RWPE2 (cell line): ENCODE measurements at places on chromosomes 7 and 10.

DNA sequence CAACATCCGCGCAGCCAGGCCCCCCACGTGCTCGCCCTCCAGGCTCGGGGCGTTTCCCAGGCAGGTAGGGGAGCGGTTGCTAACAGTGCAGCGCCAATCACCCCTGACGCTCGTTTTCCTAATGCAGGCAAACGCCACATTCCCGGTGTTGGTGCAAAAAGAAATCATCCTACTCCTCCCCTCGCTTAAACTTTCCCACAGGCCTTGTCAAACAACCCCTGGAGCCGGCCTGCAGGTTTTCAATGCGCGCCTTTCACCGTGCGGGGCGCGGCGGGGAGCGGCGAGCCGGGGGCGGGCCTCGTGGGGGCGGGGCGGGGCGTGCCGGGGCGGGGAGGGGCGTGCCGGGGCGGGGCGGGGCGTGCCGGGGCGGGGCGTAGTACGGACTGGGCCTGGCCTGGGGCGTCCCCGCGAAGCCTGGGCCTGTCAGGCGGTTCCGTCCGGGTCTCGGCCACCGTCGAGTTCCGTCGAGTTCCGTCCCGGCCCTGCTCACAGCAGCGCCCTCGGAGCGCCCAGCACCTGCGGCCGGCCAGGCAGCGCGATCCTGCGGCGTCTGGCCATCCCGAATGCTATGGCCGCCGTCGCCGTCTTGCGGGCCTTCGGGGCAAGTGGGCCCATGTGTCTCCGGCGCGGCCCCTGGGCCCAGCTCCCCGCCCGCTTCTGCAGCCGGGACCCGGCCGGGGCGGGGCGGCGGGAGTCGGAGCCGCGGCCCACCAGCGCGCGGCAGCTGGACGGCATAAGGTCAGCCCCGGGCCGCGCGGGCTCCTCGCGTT is at the start of gene ECHDC3:
Gene ECHDC3 (plus strand): TSS at position 374 of the 770 bp plus-strand sequence. CDS start 195 bp downstream, at position 569.
- DNase-seq: no peak
- H3K27ac ChIP-seq: no peak within 1 kb of the TSS
- H3K27me3 ChIP-seq: no peaks in the 10 kb centered on the region
- H3K36me3 ChIP-seq: no peaks in the 10 kb centered on the region
- H3K4me3 ChIP-seq: peak within 1 kb of the TSS; percentile 40

- no peak overlapping the region for H3K4me3 ChIP-seq
- no peaks in the 10 kb centered on the region for H3K4me1 ChIP-seq
- no peaks in the 10 kb centered on the region for H3K27me3 ChIP-seq
- no peaks in the 10 kb centered on the region for H3K36me3 ChIP-seq
- no peak overlapping the region for H3K27ac ChIP-seq
- DNase-seq: peak; percentile 39
These were observed 32.8 kb upstream of the FAM20C start for GRCh38 chr7:159370-160270.

DNA sequence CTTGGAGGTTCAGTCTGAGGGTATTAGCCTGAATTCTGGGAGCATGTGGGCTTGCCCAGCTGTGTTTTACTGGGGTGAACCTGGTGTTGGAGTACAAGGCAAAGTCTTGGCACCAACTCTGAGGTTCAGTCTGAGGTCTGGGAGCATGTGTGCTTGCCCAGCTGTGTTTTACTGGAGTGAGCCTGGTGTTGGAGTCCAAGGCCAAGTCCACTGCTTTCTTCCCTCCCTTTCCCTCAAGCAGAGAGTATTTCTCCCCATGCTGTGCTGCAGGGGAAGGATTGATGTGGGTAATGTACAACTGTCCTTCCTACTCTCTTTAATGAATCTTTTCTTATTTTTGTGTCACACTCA is 236.1 kb downstream of the NXPH1 start:
- no peaks in the 10 kb centered on the region for H3K4me1 ChIP-seq
- H3K27me3 ChIP-seq: no peaks in the 10 kb centered on the region
- H3K27ac ChIP-seq: no peak overlapping the region
- H3K4me3 ChIP-seq: no peak overlapping the region
- H3K36me3 ChIP-seq: no peaks in the 10 kb centered on the region

DNA sequence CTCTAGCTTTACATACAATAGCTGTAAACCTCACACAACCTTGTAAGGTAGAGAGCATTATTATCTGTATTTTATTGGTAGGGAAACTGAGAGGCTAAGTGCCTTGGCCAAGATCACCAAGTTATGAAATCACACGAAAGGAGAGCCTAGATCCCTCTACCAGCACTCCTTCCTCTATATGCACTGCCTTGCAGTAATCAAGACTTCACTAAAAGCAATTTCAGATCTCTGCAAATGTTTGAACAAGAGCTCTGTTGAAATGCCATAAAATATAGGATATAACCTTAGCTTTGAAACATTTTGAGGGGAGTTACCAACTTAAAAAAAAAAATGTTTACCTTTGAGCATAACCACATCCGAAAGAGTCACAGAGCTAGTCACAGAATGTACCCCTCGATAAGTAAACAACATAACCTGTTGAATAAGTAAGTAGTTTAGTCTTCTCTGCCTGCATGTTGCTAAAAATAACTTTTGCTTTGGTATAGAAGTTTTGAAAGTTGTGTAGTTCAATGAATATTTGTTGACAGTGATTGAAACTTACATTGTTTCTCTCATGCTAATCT is 709.4 kb downstream of the AUTS2 start:
- H3K36me3 ChIP-seq: no peaks in the 10 kb centered on the region
- no peak overlapping the region for H3K4me3 ChIP-seq
- H3K27me3 ChIP-seq: no peaks in the 10 kb centered on the region
- H3K4me1 ChIP-seq: no peaks in the 10 kb centered on the region

GRCh38 chr10:4656576-4657194 is 169.3 kb upstream of the AKR1E2 start:
- H3K4me1 ChIP-seq: peaks cover 13% of the 10 kb centered on the region
- no peaks in the 10 kb centered on the region for H3K36me3 ChIP-seq
- H3K27ac ChIP-seq: peak overlapping the region; percentile 11

DNA sequence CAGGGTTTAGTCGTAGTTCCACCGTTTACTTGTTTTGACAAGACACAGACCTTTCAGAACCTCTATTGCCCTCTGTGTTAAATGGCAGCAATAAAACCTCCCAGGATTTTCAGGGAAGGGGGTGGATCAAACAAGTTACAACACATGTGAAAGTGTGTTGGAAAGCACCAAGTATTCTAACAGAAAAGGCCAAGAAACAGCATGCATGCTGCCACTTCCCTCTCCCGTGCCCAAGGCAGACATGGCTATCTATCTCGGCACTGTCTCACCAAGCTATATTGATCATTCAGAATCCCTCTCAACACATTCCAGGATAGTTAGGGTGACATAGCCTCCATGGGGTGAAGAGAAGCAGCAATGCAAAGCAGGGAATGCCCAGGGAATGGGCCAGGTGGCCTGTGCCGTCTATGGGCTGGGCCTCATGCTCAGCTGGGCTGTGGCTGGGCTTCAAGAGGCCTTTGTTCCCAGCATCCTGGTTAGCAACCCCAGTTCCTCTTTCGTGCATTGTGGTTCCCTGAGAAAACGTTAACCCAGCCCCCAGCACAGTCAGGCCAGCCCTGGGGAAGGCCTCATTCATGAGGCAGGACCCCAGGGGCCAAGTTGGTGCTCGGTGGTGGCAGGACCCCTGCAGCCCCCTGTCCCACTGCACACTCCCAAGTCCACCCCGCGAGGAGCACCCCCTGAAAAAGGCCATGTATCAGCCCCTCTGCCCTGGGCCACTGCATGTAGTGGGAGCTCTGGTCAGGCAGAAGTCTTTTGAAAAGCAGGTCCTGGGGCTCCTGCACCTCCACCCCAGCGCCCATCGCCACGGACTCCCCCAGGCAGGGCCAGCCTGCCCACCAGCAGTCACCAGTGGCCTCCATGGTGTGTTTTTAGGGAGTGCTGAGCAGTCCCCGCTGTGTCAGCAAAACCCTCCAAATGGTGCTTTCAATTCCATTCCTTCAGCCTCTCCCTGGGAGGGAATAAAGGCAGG is 25.5 kb downstream of the VSIR start:
- no peaks in the 10 kb centered on the region for H3K27me3 ChIP-seq
- H3K4me1 ChIP-seq: peaks cover 7% of the 10 kb centered on the region
- no peak overlapping the region for H3K4me3 ChIP-seq
- no peak overlapping the region for H3K27ac ChIP-seq
- DNase-seq: no peak

GRCh38 chr7:135898226-135898625 is 78.9 kb downstream of the MTPN start:
- DNase-seq: no peak
- no peaks in the 10 kb centered on the region for H3K36me3 ChIP-seq
- no peak overlapping the region for H3K27ac ChIP-seq
- no peaks in the 10 kb centered on the region for H3K4me1 ChIP-seq
- no peak overlapping the region for H3K4me3 ChIP-seq

GRCh38 chr7:7693881-7694280 is 24.5 kb downstream of the RPA3 start:
- H3K4me3 ChIP-seq: no peak overlapping the region
- DNase-seq: no peak
- peaks cover 26% of the 10 kb centered on the region for H3K4me1 ChIP-seq

- no peak overlapping the region for H3K4me3 ChIP-seq
- no peaks in the 10 kb centered on the region for H3K4me1 ChIP-seq
- no peaks in the 10 kb centered on the region for H3K27me3 ChIP-seq
- no peaks in the 10 kb centered on the region for H3K36me3 ChIP-seq
These were observed 35.4 kb upstream of the TAX1BP1 start for GRCh38 chr7:27704422-27705199.

DNA sequence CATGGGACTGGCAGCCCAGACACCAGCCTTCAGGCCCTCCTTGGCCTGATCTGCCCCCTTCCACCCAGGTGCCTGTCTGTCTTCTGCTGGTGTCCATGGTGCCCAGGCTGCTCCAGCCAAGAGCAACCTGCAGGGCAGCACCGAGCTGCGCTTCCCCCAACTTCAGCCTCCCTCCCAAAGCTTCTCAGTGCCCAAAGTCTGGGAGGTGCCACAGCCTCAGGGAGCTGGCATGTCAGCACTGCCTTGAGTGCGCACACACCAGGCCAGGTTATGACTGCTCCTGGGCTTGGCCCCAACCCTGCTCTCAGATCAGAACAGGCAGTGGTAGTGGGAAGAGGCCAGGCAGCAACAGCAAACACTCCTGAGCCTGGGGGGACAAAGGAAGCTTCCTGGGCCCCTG is 304.6 kb upstream of the NRG3 start:
- no peaks in the 10 kb centered on the region for H3K4me1 ChIP-seq
- no peaks in the 10 kb centered on the region for H3K36me3 ChIP-seq
- H3K4me3 ChIP-seq: no peak overlapping the region
- H3K27ac ChIP-seq: no peak overlapping the region
- no peak for DNase-seq
- H3K27me3 ChIP-seq: no peaks in the 10 kb centered on the region

DNA sequence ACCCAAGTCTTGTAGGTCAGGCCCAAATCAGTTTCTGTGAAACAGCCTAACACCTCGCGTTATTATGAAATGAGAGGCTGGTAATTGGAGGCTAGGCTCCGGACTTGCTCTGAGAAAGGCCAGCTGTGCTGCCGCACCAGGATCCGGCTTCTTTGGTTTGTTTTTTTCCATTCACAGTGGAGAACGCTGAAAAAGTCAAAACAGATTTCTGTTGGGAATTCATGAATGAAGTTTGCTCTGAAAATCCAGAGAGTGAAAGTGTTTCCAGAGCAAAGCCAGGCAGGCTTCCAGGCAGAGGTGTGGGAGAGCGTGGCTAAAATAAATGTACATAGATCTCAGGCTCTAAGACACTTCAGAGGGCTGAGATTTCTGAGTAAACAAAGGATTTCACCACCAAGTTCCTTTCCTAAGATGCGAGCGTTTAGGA is 240.1 kb downstream of the TRIL start:
- H3K4me1 ChIP-seq: no peaks in the 10 kb centered on the region
- no peak overlapping the region for H3K27ac ChIP-seq
- no peaks in the 10 kb centered on the region for H3K27me3 ChIP-seq
- peaks cover 13% of the 10 kb centered on the region for H3K36me3 ChIP-seq

GRCh38 chr7:151225948-151226510 is 976 bp downstream of the ABCF2 start:
- peak overlapping the region; percentile 62 for H3K4me3 ChIP-seq
- peaks cover 7% of the 10 kb centered on the region for H3K4me1 ChIP-seq
- DNase-seq: no peak
- no peaks in the 10 kb centered on the region for H3K27me3 ChIP-seq

- no peak overlapping the region for H3K27ac ChIP-seq
- DNase-seq: no peak
- no peaks in the 10 kb centered on the region for H3K27me3 ChIP-seq
- H3K36me3 ChIP-seq: peaks cover 10% of the 10 kb centered on the region
These were observed 147.8 kb upstream of the GPR22 start for GRCh38 chr7:107322015-107322414.

DNA sequence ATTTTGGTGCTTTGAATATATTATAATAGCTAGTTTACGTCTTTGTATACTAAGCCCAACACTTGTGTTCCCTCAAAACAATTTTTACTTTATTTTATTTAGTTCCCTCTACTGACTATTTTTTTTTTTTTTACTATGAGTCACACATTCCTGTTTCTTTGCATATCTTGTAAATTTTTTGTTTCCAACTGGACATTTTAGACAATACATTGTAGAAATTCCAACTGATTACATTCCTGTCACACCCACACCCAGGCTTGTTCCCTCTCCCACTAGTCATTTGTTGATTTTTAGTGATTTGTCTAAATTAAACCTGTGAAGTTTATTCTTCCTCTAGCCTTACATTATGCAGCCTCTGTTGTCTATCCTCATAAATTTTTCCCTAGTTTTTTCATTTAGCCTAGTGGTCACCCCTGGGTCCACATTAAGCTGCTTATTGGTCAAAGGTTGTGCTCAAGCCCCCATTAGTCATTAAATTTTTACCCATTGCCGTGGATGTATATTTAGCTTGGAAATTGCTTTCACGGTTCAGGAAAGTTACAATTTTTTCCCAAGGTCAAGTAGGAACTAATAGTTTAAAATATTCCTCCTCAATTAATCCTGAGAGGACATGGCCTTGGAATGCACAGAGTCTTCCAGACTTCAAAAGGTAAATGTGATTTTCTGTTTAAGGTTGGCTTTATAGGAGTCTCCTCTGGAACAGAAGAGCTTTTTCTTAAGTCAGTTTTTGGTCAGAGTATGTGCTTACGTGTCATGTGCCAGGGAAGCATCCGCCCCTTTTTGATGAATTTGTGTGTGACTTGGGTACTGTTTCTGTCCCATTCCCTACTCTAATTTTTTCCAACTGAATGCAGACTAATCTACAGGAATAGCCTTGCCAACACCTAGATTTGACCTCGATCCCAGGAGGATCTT is 207.6 kb upstream of the TMEM72 start:
- H3K36me3 ChIP-seq: no peaks in the 10 kb centered on the region
- H3K4me3 ChIP-seq: no peak overlapping the region
- no peaks in the 10 kb centered on the region for H3K27me3 ChIP-seq
- DNase-seq: no peak
- H3K4me1 ChIP-seq: peaks cover 27% of the 10 kb centered on the region
- H3K27ac ChIP-seq: peak overlapping the region; percentile 87

DNA sequence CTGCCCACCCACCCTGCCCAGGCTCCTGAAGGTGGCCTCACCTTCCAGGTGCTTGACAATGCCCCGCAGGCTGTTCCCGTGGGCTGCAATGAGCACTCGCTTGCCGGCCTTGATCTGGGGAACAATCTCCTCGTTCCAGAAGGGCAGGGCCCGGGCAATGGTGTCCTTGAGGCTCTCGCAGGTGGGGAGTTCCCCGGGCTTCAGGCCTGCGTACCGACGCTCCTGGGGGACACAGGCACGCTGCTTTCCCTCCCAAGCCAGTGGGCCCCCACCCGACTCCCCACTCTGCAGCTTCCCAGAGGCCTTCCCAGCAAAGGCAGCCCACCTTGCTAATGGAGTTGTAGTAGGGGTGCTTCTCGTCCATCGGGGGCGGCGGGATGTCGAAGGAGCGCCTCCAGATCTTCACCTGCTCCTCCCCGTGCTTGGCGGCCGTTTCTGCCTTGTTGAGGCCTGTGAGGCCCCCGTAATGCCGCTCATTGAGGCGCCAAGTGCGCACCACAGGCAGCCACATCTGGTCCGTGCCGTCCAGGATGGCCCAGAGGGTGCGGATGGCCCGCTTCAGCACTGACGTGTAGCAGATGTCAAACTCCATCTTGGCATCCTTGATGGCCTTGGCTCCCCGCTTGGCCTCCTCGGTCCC is 456 bp downstream of the PGAM2 start:
- H3K27me3 ChIP-seq: no peaks in the 10 kb centered on the region
- H3K36me3 ChIP-seq: peaks cover 4% of the 10 kb centered on the region
- peak; percentile 58 for DNase-seq
- H3K4me1 ChIP-seq: no peaks in the 10 kb centered on the region
